ENCODE measurements at places on chromosomes 12 and 14.

DNA sequence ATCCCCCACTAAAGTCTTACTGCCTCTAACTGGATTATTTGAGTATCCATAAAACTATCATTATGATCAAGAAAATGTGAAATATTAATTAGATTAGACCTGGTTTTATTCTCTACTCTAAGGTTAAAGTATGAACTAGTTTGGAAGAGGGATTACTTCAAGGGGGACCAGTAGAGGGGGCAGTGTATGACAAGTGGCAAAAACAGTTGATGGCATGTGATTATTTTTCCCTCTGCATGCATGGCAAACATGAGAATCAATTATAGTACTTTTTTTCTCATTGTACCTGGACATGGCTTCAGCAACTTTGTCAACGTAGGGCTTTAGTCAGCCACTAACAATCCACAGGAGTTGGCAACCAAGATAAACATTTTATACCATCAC, 145.0 kb upstream of the SLC38A2 start:
- ATAC-seq: no peak

DNA sequence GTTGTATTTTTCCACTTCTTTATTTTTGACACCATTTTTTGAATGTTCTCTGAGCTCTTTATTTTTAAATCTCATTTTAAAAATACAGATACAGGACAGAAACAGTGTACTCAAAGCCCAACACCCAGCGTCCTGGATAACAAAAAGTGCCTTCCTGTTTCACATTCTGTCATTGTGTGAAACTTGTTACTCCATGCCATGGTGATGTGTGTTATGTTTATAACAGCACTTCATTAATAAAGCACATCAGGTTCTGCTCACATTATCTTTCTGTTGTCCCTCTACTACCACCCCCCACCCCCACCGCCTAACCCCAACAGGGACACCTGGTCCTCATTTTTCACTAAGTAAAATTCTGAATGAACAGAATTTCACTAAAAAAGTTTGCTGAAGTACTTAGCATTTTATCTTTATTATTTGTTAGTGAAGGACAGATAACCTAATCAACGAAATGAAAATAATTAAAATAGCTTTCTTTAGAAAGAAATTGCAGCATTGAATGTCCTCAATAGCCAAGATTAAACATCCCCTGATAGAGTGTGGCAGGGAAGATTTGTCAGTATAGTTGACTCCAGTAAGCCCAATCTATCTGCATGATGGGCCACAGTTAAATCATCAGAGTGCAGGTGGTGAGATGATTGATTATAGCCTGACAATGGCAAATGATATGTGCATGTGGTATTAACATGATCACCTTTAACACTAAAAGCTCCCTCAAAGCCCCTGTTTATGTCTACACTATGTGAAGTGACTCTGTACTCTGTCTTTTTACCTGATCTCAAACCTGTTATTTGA, 153.9 kb downstream of the ACSS3 start:
- no peak for ATAC-seq

- no peak for ATAC-seq
Observed at GRCh38 chr14:21093769-21094681, 4.4 kb downstream of the ZNF219 start.

DNA sequence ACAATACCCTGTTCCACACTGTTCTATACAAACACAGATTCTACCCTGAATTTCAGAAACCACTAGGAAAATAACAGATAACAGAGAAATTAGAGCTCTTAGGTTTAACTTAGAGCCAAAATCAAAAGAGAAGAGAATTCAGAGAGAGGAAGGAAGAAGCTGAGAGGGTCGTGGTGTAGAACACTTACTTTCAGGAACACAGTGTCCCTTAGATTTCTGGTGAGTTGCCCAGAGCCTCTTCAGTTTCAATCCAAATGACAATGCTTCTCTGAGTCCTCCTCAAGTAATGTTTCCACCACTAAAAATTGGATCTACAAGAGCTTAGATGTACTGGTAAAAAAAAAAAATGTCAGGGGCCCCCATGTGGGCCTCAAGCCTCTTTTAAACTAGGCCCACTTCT, 2.6 kb downstream of the YAF2 start:
- ATAC-seq: no peak

GRCh38 chr14:50308363-50308915, 3.6 kb downstream of the L2HGDH start:
- no peak for ATAC-seq

GRCh38 chr12:83468988-83469908, 782.5 kb downstream of the TMTC2 start:
- no peak for ATAC-seq

GRCh38 chr12:19338405-19338804, 100.9 kb upstream of the AEBP2 start:
- ATAC-seq: no peak

- no peak for ATAC-seq
Observed at GRCh38 chr12:34289431-34290380, 267.4 kb downstream of the ALG10 start.

DNA sequence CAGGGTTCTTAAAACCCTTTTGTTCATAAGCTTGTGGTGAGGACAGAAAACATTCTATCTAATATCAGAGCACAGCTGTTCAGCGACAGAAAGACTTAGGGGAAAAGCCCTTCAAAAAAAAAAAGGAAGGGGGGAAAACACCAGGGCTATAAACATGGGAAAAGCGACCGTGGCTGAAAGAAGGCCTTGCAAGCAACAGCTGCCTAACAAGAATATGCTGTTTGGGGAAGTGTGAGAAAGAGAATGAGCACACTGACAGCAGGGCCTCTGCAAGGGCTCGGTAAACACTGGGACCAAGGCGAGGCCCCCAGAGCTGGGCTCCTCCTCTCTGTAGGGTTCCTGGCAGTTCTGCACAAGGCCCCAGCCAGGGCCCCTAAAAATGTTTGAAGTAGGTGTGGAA, 27.4 kb upstream of the CCND2 start:
- no peak for ATAC-seq

- peak; percentile 95 for ATAC-seq
Observed at GRCh38 chr14:68312884-68313610, 479.8 kb downstream of the ZFP36L1 start.

DNA sequence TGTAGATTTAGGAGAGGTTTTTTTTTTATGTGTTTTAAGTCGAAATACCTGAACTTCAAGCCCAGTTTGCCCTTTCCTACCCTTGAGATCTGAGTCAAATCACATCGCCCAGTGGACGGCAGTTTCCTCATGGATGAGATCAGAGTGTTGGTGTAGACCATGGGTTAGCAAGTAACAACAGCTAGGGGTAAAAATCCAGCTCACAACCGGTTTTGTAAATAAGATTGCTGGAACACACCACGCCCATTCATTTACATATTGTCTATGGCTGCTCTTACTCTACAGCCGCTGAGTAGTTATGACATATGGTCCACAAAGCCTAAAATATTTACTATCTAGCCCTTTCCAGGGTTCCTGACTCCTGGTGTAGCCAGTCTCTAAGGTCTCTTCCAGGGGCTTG, 158.5 kb upstream of the PLEKHG7 start:
- ATAC-seq: no peak

DNA sequence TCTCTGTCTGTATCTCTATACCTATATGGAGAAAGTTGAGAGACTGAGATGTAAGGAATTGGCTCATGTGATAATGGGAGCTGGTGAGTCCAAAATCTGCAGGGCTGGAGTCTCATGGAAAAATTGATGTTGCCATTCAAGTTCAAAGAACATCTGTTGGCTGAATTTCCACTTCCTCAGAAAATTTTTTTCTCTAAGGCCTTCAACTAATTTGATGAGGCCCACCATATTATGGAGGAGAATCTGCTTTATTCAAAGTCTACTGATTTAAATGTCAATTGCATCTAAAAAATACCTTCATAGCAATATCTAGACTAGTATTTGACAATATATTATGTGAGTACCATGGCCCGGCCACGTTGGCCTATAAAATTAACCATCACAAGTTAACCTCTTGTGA, 261.4 kb downstream of the VRK1 start:
- no peak for ATAC-seq

GRCh38 chr12:1695886-1696670, 5.2 kb downstream of the ADIPOR2 start:
- ATAC-seq: no peak

- no peak for ATAC-seq
Observed at GRCh38 chr12:114764510-114764909, 80.5 kb upstream of the TBX3 start.

DNA sequence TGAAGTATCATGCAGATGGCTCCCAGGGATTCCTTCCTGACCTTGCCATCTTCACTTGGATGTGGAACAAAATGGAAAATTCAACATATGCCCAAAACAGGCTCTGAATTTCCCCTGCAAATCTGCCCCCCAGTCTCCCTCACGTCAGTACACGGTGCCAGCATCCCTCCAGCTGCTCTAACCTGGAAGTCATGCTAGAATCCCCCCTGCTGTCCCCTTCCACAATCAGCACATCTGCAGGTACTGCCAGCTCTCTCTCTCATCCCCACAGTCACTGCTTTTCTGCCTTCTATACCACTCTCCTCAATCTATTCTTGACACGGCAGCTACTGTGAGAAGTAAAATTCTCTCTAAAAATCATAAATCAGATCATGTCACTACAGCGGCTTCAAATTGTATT, 21.6 kb downstream of the GALNT6 start:
- ATAC-seq: no peak

- ATAC-seq: no peak
Observed at GRCh38 chr12:49556391-49557186, 11.4 kb downstream of the MCRS1 start.

DNA sequence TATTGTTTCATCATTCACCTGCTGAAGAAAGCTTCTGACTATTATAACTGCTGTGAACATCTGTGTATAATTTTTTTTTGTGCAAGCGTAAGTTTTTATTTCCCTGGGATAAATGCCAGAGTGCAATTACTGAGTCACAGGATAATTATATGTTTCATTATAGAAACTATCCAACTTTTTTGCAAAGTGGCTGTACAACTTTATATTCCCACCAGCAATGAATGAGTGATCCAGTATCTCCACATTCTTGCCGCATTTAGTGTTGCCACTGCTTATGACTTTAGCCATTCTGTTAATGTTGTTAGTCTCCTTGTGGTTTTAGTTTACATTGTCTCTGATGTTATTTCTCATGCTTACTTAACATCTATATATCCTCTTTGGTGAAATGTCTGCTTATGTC, 88.1 kb upstream of the CCDC175 start:
- ATAC-seq: no peak

GRCh38 chr12:15782667-15783066, 6.5 kb downstream of the EPS8 start:
- no peak for ATAC-seq

GRCh38 chr14:73243341-73243740, 6.0 kb downstream of the PAPLN start:
- ATAC-seq: no peak

DNA sequence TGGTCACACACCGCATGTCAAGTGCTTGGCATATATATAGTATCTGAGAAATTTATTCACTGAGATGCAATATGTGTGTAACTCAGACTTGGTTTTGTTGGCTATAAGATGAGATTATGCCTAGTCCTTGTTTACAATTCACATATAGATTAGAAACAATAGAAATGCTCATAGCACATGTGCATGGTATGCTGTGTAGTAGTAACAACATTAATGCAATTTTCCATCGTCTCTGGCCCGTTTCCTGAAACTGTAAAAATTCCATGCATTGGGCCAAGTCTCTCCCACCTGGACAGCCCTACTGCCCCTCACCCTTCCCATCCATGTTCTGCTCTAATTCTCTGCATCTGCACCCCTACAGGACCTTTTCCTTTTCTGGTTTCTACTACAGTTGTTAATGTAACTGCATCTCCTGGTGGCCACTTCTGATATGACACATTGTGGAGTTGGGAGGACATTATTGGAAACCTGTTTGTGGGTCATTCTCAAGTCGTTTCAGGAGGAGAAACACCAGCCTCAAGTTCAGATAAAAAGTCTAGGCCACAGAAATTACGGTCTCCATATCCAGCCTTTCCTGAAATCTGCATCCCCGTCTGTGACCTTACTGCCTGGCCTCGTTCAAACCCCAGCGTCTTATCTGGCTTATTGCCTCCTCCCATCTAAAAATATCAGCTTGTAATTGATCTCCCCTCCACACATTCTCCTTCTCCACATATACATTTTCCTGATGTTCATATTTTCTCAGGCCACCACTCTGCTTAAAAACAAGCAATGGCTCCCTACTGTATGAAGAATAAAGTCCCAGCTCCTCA, 37.5 kb downstream of the EMP1 start:
- ATAC-seq: peak; percentile 35

GRCh38 chr12:77005611-77006098, 59.7 kb downstream of the E2F7 start:
- ATAC-seq: no peak

GRCh38 chr14:104149617-104150135, 11.3 kb downstream of the KIF26A start:
- ATAC-seq: peak; percentile 61

DNA sequence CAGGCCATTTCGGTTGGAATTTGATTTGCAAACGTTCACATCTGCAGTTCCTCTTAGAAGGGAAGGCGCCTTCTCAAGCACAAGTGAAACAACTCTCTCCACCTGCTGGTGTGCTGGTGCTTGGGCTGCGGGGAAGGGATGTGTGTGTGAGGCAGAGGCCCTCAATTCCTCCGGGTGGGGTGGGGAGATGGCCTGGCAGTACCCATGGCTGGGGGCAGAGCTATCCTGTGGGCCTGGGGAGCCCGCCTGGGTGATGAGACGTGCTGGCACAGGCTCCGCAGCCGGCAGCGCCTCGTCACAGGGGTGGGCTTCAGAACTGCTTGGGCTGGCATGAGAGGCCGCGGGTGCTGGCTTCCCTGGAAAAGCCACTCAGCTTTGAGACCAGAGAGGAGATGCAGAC, 28.9 kb upstream of the TDRD9 start:
- no peak for ATAC-seq

- no peak for ATAC-seq
Observed at GRCh38 chr14:32047791-32048190, 29.3 kb upstream of the ARHGAP5 start.

DNA sequence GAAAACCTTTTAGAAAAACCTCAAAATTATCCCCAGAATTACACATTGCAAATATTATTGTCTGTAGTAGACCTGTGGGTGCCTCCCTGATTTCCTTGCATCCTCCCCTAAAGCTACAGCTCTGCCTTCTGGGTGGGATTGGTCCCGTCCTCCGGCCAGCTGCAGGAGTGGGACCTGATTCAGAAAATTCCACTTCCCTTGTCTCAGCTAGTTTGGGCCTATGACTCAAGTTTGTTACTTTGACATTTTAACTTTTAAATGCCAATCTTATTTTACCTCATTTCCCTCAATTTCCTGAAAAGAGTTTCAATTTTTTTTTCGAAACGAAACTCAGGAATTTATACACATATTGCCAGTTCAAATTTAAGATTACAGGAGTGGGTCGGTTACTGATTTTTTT, 13.2 kb upstream of the SLC41A2 start:
- ATAC-seq: no peak

Data from activated T-helper 17 cell treated with anti-CD3 and anti-CD28 coated beads, Interleukin-2, amount 50 U/mL, for 72 hours (primary cell).